ENCODE measurements at places on chromosomes 1 and 21.

DNA sequence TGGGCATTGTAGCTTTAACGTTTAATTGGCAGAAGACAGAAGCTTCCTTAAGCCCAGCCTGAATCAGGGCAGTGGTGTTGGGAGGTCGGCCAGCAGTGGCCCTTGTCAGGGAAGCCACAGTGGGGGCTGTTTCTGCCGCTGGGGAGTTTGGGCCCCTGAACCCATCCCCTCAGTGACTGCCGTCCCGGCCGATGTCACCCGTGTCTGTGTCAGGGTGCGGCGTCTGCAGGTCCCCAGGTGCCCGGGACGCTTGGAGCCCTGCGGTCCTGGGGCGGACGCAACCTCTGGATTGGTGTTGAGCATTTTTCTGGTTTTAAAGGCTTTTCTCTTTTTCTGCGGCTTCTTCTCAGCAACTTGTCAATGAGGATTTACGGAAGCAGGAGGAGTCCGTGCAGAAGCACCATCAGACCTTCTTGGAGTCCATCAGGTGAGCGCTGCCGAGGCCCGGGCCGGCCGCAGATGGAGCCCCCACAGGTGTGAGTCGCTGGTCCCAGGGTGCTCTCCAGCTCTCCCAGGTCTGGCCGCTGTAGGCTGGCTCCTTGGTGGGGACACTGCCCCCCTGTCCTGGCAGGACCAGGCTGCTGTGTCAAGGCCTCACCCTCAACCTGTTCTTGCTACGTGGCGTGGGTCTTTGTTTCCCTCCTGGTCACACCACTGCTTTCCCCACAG is 2.3 kb downstream of the ATAD3C start:
- no peak for DNase-seq

GRCh38 chr21:33069994-33070743 is at the start of gene OLIG1:
Gene OLIG1 (plus strand): TSS chr21:33070141. CDS start chr21:33070247, 106 bp downstream.
- no peak for DNase-seq

- DNase-seq: no peak
Observed at GRCh38 chr1:244010191-244010590, 40.9 kb upstream of the ZBTB18 start.

DNA sequence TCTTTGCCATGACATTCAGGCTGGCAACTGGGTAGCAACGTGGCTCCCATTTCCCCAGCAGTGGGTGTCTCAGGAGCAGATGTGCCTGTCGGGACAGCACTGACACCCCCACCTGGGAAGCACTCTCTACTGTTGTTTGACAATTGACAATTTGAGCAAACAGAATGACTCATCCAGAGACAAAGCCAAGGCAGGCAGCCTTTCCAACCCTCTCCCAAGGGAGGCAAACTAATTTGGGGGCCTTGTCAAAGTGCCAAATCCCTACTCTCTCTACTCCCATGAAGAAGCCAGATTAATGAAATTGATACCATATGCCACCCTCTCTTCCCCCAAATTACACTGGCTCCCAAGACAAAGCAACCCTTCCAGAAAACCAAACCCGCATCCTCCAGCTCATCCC is 65.6 kb downstream of the GRIK3 start:
- DNase-seq: no peak

DNA sequence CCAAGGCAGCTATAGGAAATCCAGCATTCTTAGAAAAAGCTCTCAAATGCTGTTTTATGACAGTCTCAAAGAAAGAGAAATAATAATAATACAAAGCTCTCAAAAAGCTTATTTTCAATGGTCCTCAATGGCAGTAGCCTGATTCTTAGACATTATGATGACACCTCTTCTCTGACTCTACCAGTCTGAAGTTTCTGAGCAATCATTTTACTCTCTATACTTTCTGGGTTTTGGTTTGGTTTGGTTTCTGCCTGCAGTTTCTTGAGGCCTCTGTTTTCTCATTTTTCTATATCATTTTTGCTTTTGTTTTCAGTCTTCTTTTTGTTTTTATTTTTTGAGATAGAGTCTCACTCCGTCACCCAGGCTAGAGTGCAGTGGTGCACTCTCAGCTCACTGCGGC is 50.2 kb upstream of the TBX15 start:
- DNase-seq: no peak

- DNase-seq: no peak
Observed at GRCh38 chr1:5269901-5270300, 615.5 kb downstream of the AJAP1 start.

DNA sequence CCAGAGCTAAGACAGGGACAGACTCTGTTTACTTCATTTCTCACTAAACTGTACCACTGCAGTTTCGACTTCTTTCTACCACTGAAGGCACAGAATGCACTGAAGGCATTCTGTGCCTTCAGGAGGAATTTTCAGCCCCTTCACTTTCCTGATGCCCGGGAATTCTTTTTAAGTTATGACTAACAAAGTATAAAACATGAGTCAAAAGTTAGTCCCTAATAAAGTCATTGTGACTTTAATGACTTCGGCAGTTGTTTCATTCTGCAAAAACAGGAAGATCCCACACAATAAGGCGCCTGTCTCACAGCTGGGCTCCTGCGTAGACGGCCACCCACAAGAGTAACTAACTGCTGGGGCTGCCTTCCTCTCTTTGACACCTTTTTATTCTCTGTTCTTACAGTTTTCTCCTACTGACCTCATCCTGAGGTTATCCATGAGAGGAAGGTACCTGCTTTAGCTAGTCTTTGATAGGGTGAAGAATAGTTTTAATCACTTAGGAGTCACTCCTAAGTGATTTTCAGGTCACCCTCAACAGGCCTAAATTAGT is 183.9 kb upstream of the SGIP1 start:
- DNase-seq: no peak

- no peak for DNase-seq
Observed at GRCh38 chr1:226870401-226871279, at the start of gene PSEN2. Gene PSEN2 (plus strand): TSS chr1:226870616. CDS start chr1:226881908, 11,292 bp downstream.

DNA sequence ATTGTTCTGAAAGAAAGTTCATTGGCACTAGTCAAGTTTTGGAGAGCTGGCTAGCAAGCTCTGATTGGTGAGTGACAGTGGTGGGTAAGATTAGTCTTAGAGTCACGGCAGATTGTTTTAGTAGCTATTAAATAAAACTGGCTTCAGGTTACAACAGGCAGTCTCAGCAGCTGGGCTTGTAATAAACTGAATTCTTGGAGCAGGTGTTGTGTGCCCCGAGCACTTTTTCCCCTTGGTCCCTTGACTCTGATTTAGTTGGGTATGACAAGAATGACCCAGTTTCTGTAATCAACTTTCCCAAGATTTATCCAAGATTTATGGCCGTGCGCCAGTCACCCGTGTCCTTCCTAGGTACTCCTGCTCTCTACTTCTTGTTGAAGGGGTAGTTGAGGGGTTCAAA is 40.2 kb downstream of the TBCE start:
- DNase-seq: no peak

GRCh38 chr1:46039571-46040052 is 92.8 kb downstream of the PIK3R3 start:
- DNase-seq: no peak

DNA sequence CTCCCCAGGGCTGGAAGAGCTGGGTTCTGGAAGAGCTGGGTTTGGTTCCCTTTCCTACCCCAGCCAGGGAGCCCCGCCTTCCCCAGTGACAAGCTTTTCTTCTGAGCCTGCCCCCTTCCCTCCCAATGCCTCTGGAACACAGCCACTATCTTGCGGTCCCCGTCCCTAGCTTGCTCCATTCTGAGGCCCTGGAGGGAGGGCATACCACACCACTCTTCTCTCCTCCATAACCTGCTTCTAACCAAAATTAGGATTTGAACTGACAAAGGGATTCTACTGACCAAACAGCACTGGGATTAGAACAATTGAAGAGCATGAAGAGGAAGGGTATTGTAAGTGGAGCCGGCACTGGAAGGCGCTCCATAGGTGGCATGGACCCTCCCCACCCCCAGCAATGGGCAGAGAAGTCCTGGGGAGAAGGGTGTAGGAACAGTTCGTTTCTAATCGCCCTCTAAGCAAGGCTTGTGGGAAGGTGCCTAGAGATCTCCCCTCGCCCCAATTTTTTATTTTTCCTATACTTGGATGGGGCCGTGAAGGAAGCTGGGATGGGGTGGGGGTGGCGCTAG is 690 bp downstream of the C1orf216 start:
- no peak for DNase-seq

DNA sequence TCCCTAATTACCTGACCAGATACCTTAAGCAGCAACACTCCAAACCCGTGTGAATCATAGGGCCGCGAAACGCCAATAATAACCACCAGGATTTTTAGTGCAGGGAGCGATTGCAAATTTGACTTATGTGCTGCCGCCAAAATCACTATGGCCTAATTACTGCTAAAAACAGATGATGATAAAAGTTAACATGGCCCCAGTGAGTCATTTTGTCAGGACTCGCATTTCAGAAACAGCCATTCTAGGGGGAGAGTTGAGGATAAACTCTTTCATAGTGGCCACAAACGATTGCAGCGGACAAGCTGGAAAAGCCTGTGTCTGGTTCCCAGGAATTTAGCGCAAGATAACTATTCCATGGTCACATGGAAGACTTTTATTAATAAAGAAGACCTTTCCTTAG is 103.4 kb downstream of the HLX start:
- no peak for DNase-seq

DNA sequence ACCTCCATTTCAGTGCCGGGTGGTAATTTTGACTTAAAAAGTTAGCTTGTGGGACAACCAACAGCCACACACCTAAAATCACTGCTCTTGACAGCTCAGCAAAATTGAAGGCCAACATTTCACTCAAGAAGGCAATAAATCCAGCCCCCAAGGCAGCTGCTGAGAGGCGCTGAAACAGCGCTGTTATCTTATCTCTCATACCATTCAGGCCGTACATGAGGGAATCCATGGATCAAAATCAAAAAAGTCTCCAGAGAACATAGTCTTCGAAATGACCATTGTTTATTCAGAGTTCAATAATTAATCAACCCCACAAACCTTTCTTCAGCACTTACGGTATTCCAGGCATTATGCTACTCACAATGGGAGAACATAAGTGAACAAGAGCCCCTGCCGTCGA is 38.5 kb downstream of the ZBTB18 start:
- DNase-seq: no peak

- no peak for DNase-seq
Observed at GRCh38 chr1:52645261-52645660, 12.3 kb downstream of the SHISAL2A start.

DNA sequence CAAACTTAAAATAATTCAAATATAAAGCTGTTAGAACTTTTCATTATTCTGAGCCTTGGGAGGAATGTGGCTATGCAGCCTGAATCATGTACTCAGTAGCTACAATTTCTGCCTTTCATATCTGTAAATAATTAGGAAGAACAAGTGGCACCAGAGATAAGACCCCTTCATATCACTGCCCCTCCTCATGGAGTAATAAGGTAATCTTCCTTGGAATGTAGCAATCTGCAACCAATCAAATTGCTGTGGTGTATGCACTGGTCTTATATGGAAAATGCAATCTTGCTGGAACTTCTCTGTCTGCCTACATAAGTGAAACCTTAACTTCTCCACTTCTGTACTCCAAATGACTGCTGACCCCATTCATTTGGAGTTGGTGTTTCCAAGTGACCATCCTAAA is 104.4 kb upstream of the VANGL1 start:
- no peak for DNase-seq

DNA sequence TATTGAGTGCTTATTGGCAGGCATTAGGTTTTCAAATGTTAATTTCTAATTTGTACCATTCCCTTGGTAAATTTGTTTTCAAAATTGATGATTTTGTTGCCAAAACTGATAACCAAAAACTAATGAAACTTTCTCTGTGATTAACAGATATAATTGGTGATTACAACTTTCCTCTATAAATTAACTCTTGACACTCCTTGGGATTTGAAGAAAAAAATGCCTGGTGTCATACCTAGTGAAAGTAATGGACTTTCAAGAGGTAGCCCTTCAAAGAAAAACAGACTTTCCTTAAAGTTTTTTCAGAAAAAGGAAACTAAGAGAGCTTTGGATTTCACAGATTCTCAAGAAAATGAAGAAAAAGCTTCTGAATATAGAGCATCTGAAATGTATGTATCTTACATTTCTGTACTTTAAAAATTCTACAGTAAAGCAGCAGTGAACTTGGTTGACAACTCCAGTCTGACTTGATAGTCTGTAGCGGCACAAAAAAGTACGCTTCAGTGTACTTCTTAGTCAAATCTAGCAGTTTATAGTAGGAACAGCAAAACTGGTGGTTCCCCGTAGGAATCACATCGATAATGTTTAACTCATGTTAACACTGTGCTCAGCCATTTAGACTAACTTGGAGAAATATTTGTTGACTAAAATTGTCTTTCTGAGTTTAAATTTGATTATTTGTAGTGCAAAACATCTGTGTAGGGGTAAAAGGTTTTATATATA is 3.0 kb downstream of the USP1 start:
- no peak for DNase-seq

- no peak for DNase-seq
Observed at GRCh38 chr1:21321963-21322680, 31.9 kb upstream of the ECE1 start.

GRCh38 chr1:28194326-28195035 is 18.0 kb upstream of the PTAFR start:
- no peak for DNase-seq

- no peak for DNase-seq
Observed at GRCh38 chr1:94936861-94937620, 10.1 kb upstream of the CNN3 start.

- no peak for DNase-seq
Observed at GRCh38 chr1:48999321-48999720, 222.6 kb upstream of the BEND5 start.

DNA sequence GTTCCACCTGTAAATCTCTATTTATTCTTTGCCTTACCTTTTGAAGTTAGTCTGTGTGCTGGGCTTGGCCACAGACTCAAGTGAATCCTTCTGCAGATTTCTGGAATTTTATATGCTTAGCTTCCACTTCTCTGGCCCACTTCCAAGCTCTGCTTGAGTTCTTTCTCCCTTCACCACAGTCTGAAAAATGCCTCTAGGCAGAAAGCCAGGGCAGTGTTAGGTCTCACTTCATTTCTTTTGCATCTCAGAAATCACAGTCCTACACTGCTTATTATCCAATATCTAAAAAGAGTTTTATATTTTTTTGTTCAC is 48.9 kb downstream of the INKA2 start:
- DNase-seq: no peak

DNA sequence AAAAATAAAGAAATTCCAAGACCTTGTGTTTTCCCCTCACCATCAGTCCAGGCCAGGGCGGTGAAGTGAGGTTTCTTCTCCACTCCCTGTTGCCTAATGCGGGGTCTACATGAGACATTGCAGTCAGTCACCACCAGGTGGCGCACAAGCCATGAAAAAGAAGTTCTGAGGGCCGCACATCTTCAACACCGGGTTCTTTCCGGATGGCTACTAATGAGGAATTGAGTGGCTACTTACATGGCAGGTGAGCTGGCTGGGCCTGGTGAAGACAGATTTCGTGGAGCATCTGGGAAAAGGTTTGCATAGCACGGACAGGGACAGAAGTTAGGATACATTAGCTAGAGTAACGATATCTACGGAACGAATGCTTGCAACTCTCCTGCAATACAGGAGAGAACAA is 15.8 kb upstream of the S100A11 start:
- DNase-seq: no peak

GRCh38 chr21:45059121-45059520 is 15.3 kb upstream of the ADARB1 start:
- DNase-seq: no peak

- DNase-seq: no peak
Observed at GRCh38 chr1:31549809-31550620, 26.3 kb upstream of the TINAGL1 start.

- no peak for DNase-seq
Observed at GRCh38 chr21:34844924-34845238, 176.1 kb downstream of the CLIC6 start.

Data from epithelial cell of prostate (primary cell).